ENCODE measurements at places on chromosomes 3 and 15. TPM values are rescaled to one million over a fixed set of nuclear protein-coding genes. Genes with fewer than 3 reads are reported as not detected.

TERC gene
- total RNA-seq, result 2.6 TPM

DUOXA2 gene
- total RNA-seq, result not detected

ABHD6 gene
- 10.5 TPM for total RNA-seq

C3orf33 gene
- 6.6 TPM for total RNA-seq

SERINC4 gene
- 0.30 TPM for total RNA-seq

FAH gene
- 25.5 TPM for total RNA-seq

IL17RB gene
- 3.2 TPM for total RNA-seq

LNP1 gene
- 2.4 TPM for total RNA-seq

GOLGA8J gene
- 0.16 TPM for total RNA-seq

MRPL47 gene
- 44.4 TPM for total RNA-seq

WDR49 gene
- 1.9 TPM for total RNA-seq

PEX11A gene
- 13.7 TPM for total RNA-seq

UPK1B gene
- 0.11 TPM for total RNA-seq

NRG4 gene
- not detected for total RNA-seq

CASR gene
- not detected for total RNA-seq

DNA sequence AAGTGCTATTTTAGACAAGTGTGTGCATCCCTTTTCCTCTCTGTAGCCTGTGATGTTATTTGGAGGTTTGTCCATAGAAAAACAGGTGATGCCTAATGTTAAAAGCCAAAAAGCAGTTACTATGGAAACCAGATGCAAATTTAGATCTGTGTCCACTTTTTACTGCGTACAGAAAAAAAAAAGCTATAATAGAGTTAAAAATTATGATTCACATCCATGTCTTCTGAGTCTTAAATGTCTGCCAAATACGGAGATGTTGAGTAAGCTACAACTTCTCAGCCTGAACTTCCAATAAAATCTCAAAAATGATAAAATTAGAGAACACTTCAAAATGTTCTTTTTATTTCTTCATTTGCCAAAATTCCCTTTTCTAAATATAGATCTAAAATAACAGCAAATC, 74.2 kb upstream of the GAP43 start:
- DNase-seq, result no peak

DNA sequence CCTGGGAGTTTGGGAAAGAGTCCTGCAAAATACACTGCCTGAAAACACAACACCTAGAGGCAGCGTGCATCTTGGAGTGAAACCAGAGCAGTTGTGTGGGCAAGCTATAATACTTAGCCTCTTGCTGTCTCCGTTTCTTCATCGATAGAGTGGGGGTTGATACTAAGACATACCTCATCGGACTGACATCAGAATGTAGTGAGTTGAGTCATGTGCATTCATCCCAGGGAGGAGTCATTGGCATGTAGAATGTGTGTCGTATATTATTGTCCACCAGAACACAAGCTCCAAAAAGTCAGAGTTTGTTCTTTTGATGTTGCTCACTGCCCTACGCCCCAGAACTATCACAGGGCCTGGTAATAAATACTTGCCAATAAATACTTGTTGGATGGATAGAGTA, 4.3 kb downstream of the SNTN start:
- no peak for DNase-seq

DNA sequence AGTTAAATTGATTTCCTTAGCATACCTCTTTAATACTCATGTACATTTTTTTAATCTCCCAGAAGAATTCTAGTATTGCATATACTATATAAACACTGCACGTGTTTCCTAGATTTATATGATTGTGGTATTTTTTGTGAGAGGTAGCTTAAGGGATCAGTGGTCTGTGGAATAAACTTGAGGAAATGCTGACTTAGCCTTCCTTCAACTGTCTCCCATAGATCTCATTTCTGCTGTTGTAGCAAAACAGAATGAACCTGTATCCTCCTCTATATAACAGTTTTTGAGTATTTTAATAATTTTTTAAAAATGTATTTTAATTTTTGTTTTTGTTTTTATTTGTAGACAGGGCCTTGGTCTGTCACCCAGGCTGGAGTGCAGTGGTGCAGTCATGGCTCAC, 86.8 kb downstream of the TCF12 start:
- no peak for DNase-seq

- no peak for DNase-seq
Observed at GRCh38 chr3:67154429-67154828, 156.3 kb downstream of the KBTBD8 start.

DNA sequence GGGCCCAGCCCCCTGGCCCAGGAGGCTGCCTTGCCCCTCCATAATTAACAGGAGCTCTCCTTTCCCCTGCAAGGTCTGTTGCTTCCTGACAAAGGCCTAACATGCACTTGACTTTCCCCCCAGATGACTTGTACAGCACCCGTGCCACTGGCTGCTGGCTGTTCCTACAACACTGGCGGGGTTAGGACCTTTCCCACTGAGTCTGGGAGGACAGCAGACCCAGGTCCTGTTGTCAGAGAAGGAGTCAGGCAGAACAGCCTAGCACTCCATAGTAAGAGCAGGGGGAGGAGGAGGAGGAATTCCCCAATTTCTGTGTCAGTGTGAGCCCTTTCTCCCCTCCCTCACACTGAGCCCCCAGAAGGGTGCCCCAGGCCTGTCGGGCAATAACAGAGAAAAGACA, 99.2 kb downstream of the CORO2B start:
- DNase-seq, result no peak

DNA sequence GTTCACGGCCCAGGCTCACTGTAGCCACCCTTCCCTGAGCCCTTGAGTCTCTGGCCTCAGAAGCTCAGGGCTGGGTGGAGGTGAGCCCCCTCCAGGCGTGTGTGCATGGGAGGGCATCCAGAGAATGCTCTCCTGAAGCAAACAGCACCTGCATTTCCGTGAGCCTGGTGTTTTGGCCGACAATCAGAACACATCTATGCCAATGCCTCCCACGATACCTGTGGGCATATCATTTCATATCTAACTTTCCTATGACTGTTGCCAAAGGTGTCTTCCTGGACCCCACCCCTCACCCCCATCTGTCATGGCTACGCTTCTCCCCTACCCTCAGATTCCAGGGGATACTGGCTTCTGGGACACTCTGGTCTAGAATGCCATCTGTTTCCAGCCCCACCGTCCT, 53.3 kb upstream of the RAB6B start:
- no peak for DNase-seq

DNA sequence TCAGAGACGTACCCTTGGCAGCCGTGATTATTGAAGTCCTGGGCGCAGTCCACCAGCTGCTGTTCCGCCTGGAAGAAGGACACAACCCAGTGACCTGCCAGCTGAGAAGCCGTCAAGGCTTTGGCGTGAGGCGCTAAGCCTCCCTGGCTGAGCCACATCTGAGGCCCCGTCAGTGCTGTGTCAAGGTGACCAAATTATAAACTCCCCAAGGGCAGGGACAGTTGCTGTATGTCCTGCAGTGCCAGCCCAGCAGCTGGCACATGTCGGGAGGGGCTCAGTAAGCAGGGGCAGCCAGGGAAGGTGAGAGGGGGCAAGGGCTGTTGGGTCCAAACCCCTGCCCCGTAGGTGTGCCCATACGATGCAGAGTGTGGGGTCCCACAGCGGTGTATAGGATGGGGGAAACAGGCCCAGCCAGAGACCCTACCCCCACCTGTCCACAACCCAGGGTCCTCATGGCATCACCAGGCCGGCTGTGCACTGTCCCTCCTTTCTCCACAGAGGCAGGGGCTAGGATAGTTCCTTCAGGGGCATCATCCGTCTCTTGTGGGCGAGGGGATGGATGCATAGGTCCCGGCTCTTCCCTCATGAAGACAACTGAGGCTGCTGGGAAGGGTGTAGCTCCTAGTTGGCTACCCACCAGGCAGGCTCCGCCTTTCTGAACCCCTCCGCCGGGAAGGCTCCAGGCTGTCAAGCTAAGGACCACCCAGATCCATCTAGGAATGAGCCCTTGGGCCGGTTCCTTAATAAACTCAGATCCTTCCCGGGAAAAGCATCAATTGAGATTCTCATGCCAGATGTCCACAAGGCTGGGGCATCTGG, 13.2 kb downstream of the CTSH start:
- DNase-seq, result no peak

DNA sequence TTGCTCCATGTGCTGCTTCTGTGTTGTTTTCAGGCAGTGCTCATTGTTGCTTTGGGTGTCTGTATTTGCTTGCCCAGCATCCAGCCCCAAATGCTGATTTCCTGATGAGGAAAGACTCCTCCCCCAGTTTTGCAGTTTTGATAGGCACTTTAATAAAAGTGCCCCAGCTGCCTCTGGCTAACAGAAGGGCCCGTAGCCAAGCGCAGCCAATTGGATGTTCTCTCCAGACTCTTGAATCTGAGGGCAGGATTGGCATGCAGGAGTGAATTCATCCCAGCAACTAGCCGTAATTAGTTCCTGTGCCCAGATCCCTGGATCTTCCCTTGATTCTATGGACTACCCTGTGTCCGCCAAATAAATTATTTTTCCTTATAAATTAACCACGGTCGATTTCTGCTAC, 14.8 kb upstream of the SEMA5B start:
- no peak for DNase-seq

- DNase-seq, result no peak
Observed at GRCh38 chr15:94366781-94367180, 135.4 kb downstream of the MCTP2 start.

GRCh38 chr3:168414149-168414548, 318.4 kb upstream of the GOLIM4 start:
- no peak for DNase-seq

GRCh38 chr3:40971191-40972168, 227.8 kb upstream of the CTNNB1 start:
- DNase-seq, result peak; percentile 73

DNA sequence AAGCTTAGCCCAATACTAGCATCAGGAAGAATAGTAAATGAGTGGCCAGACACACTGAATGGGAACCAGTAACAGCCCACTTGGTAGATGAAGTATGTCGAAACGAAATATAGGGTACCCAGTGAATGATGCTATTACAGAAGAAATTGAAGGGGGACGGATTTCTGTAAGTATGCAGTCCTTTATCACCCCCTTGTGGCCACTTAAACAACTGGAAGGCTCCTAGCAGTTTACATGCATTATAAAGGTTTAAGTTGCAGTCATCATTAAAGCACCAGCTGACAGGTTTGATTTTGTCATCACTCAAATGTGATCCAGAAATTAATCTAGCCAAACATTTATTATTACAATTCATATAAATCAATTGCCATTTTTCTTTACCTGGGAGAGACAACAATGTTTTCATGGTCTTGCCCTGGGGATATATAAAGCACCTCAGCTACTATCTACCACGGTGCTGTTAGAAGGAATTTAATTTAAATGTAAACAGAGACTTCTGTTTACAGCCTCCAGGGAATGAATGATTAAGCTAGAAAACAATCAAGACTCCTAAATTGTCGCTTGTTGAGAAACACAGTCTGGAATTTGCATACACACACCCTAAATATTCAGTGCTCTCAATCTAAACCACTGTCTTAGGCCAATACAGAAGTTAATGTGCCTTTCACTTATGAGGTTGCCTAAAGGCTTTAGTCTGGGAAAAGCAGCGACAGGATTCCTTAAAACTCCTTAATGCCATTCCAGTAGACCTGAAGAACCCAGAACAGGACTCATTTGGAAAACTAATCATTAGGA, 7.8 kb downstream of the EIF1B start:
- no peak for DNase-seq

- no peak for DNase-seq
Observed at GRCh38 chr3:169676925-169677537, 13.5 kb upstream of the MECOM start.

DNA sequence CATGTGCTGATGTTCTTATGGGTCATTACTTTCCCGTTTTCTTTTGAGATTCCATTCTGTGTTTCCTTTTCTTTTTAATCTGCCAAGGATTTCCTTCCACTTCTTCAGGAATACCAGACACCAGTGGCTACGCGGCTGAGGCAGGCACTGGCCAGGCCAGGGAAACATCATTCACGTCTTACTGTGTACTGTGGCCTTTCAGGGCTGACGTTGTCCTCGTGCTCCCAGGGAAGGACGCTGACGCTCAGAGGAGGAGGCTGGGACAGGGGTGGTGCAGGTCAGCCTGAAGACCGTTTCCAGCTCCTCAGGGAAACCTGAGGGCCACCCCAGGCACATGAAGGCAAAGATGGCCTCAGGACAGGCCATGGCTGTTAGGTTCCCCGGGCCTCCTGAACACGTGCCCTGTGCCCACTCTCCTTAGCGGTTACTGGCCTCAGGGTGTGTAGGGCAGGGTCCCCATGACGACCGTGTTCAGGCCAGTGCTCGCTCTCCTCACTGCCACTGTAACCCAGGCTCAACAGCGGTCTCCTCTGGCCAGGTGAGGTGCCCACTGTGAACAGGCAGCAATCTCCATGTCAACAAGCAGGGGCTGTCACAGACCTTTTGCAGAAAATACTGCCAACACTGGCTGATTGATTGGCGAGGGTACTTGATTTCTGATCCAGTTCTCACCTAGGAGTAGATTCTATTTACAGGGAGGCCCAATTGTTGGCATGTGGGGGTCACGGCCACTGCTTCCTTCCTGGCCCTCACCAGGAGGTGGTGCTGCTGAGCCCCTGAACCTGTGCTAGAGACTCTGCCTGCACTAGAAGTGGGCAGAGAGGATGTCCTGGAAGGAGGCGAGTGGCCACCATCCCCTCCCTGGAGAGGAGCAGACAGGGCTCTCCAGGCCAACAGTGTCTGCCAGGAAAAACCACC, 169.5 kb downstream of the ATP10A start:
- no peak for DNase-seq

- DNase-seq, result no peak
Observed at GRCh38 chr3:21409401-21409800, 341.6 kb downstream of the ZNF385D start.

- no peak for DNase-seq
Observed at GRCh38 chr15:58387130-58387529, 44.7 kb upstream of the LIPC start.

DNA sequence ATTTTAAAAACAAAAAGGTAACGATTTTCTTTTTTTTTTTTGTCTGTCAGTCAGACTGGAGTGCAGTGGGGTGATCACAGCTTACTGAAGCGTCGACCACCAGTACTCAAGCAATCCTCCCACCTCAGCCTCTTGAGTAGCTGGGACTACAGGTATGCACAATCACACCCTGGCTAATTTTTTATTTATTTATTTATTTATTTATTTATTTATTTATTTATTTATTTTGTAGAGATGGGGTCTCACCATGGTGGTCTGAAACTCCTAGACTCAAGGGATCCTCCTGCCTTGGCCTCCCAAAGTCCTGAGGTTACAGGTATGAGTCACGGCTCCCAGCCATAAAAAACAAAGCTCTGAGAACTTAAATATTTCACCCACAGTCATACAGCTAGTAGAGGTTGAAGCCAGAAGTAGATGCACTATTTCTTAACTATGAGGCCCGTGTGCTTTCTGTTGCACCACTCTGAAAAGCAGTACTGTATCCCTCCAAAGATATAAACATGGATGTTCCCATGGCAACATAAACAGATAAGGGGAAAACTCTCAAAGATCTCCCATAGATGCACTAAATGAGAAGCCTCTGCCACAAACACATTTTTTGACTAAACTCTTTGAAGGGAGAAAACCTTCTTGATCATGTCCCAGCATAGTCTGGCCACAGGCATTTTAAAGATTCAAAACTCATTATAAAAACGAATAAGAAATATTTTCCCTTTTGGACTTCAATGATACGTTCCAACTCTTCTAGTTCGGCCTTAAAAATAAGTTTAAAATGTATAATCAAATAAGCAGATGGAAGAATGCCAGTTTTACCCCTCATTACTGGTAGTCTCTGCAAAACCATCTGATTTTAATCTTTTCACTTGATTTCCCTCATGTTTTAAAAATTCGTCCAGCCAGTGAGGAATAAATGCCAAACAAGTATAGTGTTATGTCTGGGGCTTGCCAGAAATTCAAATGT, 162.3 kb upstream of the ARHGEF26 start:
- no peak for DNase-seq

All from Right ventricle myocardium inferior (tissue), 1 donor.